ENCODE measurements at places on chromosomes 1 and 21.

DNA sequence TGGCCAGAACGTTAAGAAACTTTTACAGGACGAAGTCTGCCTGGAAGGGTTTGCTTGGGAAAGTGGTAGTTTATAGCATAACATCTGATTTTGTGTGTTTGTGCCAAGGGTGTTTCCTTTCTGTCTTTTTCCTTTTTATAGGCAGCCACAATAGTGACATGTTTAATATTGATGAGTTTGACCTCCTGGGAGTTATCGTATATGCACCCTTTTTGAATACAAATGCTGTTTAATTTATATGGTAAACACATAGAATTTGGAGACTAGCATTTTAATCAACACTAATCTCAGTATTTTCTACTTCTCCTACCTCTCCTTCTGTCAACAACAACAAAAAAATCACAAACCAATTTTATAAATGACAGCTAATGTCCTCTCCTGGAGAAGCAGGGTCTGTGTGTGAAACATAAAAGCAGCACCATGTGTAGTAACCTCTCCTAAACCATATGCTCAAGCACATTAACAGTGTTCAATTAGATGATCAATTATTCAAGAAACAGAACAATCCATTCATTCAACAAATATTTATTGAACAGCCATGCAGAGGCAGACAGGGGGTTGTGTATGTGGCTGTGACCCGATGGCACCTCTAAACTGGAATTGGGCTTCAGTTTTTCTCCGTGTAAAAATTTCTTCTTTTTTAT is 604 bp upstream of the FMN2 start:
- no peak for DNase-seq
- H3K27me3 ChIP-seq: peaks cover 36% of the 10 kb centered on the region
- no peak overlapping the region for H3K27ac ChIP-seq
- H3K4me3 ChIP-seq: peak overlapping the region; percentile 18
- H3K4me1 ChIP-seq: peaks cover 1% of the 10 kb centered on the region

GRCh38 chr1:102886638-102887037 is 221.7 kb downstream of the COL11A1 start:
- DNase-seq: no peak
- no peaks in the 10 kb centered on the region for H3K4me1 ChIP-seq
- no peaks in the 10 kb centered on the region for H3K36me3 ChIP-seq
- H3K4me3 ChIP-seq: no peak overlapping the region
- H3K27me3 ChIP-seq: no peaks in the 10 kb centered on the region
- no peak overlapping the region for H3K27ac ChIP-seq

GRCh38 chr1:92585831-92586230 is 99.1 kb upstream of the GFI1 start:
- peaks cover 23% of the 10 kb centered on the region for H3K36me3 ChIP-seq
- DNase-seq: no peak
- peak overlapping the region; percentile 50 for H3K4me3 ChIP-seq
- H3K4me1 ChIP-seq: peaks cover 49% of the 10 kb centered on the region
- peak overlapping the region; percentile 93 for H3K27ac ChIP-seq

- H3K27ac ChIP-seq: no peak overlapping the region
- H3K36me3 ChIP-seq: no peaks in the 10 kb centered on the region
- no peaks in the 10 kb centered on the region for H3K4me1 ChIP-seq
Observed at GRCh38 chr1:214031267-214031650, 43.5 kb downstream of the PROX1 start.

DNA sequence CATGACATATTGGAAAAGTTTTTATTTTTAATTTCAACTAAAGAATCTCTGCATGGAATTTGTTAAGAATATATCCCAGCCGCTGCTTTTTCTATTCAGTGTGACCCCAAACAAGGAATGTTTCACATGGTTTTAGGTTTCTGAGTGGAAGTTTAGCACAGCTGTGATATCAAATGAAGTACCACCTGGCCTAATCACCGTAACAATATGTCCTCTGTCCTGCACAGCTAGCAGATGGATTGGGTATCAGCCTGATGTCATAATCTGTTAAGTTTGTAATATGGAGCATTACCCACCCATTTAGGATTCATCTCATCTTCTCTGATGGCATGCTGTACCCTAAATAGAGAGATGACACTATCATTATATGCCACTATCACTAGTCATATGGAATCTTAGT is 963.7 kb upstream of the ADGRL2 start:
- H3K27ac ChIP-seq: no peak overlapping the region
- H3K4me1 ChIP-seq: no peaks in the 10 kb centered on the region
- H3K36me3 ChIP-seq: no peaks in the 10 kb centered on the region
- DNase-seq: no peak

- no peak for DNase-seq
- H3K27me3 ChIP-seq: no peaks in the 10 kb centered on the region
- H3K4me1 ChIP-seq: no peaks in the 10 kb centered on the region
- H3K27ac ChIP-seq: no peak overlapping the region
- no peaks in the 10 kb centered on the region for H3K36me3 ChIP-seq
Observed at GRCh38 chr1:164640686-164641352, 81.8 kb downstream of the PBX1 start.

DNA sequence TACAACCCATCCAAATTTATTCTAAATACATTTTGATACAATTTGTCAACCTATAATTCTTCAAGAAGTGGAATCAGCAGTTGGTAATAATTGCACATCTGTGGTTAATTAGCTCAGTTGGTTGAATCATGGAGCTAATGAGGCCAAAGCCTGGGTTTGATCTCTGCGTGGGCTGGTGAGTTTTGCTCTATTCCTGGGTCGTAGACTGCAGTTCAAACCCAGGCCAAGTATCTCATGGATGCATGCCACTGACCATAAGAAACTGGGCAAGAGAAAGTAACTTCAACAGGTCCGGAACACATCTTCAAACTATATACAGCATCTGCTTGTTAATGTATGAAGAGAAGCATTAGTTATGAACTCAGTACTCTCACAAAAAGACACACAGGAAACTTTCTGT is 779.7 kb downstream of the USP25 start:
- no peaks in the 10 kb centered on the region for H3K36me3 ChIP-seq
- no peaks in the 10 kb centered on the region for H3K4me1 ChIP-seq
- no peak overlapping the region for H3K4me3 ChIP-seq

DNA sequence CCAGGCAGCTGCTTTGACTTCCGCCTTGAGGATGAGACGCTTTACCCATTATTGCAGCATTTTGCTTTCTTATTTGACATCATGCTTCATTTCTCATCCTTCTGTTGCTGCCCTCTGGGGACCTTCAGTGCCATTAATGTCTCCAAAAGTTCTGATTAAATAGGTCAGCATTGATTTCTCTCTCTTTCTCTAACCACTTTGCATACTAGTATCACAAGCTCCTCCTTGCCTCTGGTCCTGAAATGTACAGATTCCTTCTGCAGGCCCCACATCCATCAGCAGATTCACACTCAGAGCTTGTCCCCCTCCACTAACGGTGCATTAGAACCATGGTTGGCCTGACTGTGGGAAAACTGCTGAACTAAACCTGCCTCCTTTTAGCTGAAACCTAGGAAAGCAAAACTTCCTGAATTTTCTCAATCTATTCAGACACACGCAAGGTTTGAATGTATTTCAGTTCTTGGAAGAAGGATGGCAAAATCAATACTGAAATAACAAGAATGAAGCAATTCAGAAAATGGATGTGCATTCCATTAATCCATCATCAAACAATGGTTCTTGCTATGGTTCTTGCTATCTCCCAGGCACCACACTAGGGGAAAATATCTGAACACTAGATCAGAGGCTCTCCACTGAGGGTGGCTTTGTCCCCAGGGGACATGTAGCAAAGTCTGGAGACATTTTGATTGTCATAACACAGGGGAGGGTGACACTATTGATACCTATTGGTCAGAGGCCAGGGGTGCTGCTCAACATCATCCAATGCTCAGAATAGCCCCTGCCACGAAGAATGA is 154.5 kb downstream of the PCP4 start:
- H3K27ac ChIP-seq: no peak overlapping the region
- H3K4me1 ChIP-seq: no peaks in the 10 kb centered on the region
- H3K36me3 ChIP-seq: no peaks in the 10 kb centered on the region
- H3K27me3 ChIP-seq: no peaks in the 10 kb centered on the region
- DNase-seq: no peak

GRCh38 chr1:145689922-145690321 is 17.2 kb downstream of the PDZK1 start:
- H3K27ac ChIP-seq: peak overlapping the region; percentile 88
- DNase-seq: no peak
- H3K4me1 ChIP-seq: peaks cover 28% of the 10 kb centered on the region
- peaks cover 2% of the 10 kb centered on the region for H3K36me3 ChIP-seq
- H3K4me3 ChIP-seq: peak overlapping the region; percentile 73

GRCh38 chr1:25468033-25468432 is 37.3 kb downstream of the MACO1 start:
- H3K4me1 ChIP-seq: peaks cover 30% of the 10 kb centered on the region
- no peak for DNase-seq
- no peak overlapping the region for H3K27ac ChIP-seq
- peaks cover 25% of the 10 kb centered on the region for H3K36me3 ChIP-seq
- no peaks in the 10 kb centered on the region for H3K27me3 ChIP-seq
- peak overlapping the region; percentile 51 for H3K4me3 ChIP-seq

GRCh38 chr1:107623431-107623830 is 341.5 kb downstream of the VAV3 start:
- H3K36me3 ChIP-seq: no peaks in the 10 kb centered on the region
- peaks cover 8% of the 10 kb centered on the region for H3K27me3 ChIP-seq
- no peak overlapping the region for H3K4me3 ChIP-seq
- no peak overlapping the region for H3K27ac ChIP-seq
- DNase-seq: no peak

GRCh38 chr21:28063241-28064216 is 929.1 kb downstream of the LTN1 start:
- H3K4me3 ChIP-seq: no peak overlapping the region
- no peak for DNase-seq
- H3K4me1 ChIP-seq: peaks cover 3% of the 10 kb centered on the region
- H3K27ac ChIP-seq: no peak overlapping the region

GRCh38 chr1:151847867-151848596 is 5.5 kb downstream of the THEM5 start:
- H3K4me1 ChIP-seq: peaks cover 26% of the 10 kb centered on the region
- H3K27ac ChIP-seq: no peak overlapping the region
- no peak overlapping the region for H3K4me3 ChIP-seq
- DNase-seq: no peak
- no peaks in the 10 kb centered on the region for H3K27me3 ChIP-seq
- no peaks in the 10 kb centered on the region for H3K36me3 ChIP-seq

- no peaks in the 10 kb centered on the region for H3K4me1 ChIP-seq
- no peak for DNase-seq
- H3K4me3 ChIP-seq: no peak overlapping the region
Observed at GRCh38 chr1:178503849-178504248, 7.1 kb upstream of the CLEC20A start.

DNA sequence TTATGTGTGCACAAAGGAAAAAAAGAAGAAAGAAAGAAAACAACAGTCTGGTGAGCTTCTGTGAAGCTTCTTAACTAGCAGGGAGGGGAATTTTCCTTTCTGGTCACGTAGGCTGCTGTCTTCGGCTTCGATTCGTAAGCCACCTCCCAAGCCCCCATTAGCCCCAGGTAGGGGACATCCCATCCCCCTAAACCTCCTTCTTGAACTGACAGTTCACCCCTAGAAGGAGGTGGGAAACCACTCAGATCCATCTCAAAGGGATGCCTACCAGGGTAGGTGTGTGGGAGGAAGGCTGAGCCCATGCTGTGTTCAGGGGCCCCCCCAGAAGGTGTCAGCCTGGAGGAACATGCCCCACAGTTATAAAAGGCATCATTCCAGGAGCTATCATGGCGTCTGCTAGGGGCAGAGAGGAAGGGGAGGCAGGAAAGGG is 25.8 kb downstream of the CD247 start:
- H3K36me3 ChIP-seq: peaks cover 64% of the 10 kb centered on the region
- H3K4me3 ChIP-seq: peak overlapping the region; percentile 78
- H3K27me3 ChIP-seq: no peaks in the 10 kb centered on the region
- peaks cover 61% of the 10 kb centered on the region for H3K4me1 ChIP-seq

DNA sequence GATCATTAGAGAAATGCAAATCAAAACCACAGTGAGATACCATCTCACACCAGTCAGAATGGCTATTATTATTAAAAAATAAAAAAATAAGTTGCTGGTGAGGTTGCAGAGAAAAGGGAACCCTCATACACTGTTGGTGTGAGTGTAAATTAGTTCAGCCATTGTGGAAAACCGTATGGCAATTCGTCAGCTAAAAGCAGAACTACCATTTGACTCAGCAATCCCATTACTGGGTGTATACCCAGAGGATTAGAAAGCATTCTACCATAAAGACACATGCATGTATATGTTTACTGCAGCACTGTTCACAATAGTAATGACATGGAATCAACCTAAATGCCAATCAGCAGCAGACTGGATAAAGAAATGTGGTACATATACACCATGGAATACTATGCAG is 42.2 kb downstream of the GIPC2 start:
- H3K4me3 ChIP-seq: no peak overlapping the region
- H3K27ac ChIP-seq: no peak overlapping the region
- peaks cover 12% of the 10 kb centered on the region for H3K27me3 ChIP-seq
- no peak for DNase-seq

- peak overlapping the region; percentile 22 for H3K4me3 ChIP-seq
- DNase-seq: no peak
- H3K4me1 ChIP-seq: peaks cover 59% of the 10 kb centered on the region
Observed at GRCh38 chr21:31176080-31176551, 137.8 kb upstream of the KRTAP19-8 start.

DNA sequence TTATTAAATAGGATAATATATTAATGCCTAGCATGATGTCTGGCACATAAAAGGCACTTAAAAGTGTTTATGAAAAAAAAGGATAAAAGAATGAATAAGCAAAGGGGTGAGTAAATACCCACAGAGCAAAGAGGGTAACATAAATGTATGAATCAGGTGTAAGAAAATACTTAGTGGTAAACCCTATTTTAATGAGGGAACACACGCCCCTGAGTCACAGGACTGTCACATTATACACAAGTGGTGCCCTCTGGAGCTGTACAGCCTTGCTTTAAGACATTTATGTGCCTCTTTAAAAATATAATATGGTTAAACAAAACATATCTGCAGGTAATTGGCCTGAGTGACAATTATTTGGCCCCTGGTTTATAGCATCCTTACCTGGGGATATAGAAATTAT is 78.1 kb upstream of the PTBP2 start:
- H3K27me3 ChIP-seq: no peaks in the 10 kb centered on the region
- no peaks in the 10 kb centered on the region for H3K36me3 ChIP-seq
- no peak overlapping the region for H3K27ac ChIP-seq
- no peak overlapping the region for H3K4me3 ChIP-seq

DNA sequence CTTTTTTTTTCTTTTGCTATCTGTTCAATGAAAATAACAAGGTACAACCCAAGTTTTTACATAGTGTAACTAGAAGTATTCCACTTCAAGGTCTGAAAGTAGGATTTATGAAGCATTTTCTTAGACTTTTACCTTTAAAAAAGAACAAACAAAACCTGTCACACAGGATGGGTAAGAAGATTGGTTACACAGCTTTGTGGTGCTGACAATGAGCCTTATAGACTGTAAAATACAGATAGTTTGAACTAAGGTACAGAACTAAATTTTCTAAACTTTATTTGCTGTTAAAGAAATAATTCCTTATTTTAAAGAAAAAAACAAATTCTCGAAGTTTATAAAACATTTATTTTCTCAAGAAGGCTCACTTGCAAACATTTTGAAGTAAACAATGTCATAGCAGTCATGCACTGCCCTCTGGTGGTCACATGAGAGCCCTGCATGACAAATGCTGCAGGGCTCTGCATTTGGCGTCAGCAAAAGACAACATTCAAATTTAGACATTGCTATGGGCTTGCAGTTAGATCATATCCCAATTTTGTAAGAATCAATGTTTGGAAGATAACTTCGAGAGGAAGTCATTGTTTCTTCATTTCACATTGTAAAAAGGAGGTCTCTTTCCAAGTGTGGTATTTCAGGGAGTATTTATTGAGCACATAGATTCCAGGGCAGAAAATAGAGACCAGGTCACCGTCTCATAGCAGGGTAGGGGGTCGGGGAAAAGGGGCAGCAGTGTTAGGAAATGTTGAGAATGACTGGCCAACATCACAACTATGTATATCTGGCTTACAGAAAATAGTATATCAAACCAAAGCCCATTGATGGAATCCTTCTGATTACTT is 115.3 kb upstream of the FMN2 start:
- no peak for DNase-seq
- H3K27me3 ChIP-seq: no peaks in the 10 kb centered on the region
- H3K4me3 ChIP-seq: no peak overlapping the region
- H3K27ac ChIP-seq: no peak overlapping the region
